ENCODE measurements at places on chromosomes 5 and 9. TPM values are rescaled to one million over a fixed set of nuclear protein-coding genes. Genes with fewer than 3 reads are reported as not detected.

GRCh38 chr5:76954383-76954763, 1.5 kb downstream of the CRHBP start:
- DNase-seq, result no peak
- H3K27me3 ChIP-seq, result 0 out of 2 replicates have a peak, but pooled peaks cover 3% of the 10 kb centered on the region
- no peak overlapping the region for H3K4me3 ChIP-seq
- H3K36me3 ChIP-seq, result no peaks in the 10 kb centered on the region
- H3K4me1 ChIP-seq, result no peaks in the 10 kb centered on the region

DNA sequence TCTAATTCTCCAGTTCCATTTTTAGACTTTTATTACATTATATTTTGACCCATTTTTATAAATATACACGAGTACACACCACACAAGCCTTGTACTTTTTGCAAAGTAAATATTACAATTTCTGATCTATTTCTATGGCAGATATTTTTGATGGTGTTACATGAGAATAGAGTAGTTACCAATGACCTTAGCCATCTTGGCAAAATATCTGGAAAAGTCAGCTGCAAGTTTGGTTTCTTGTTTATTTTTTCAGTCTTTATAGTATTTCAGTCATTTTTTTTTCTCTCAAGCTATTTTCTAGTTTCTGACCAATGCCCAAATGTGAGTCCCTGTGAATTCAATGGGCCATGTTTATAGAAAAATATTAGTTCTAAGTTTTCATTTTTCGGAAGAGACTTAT, 64.0 kb upstream of the TMC1 start:
- H3K4me3 ChIP-seq, result no peak overlapping the region
- H3K27me3 ChIP-seq, result no peaks in the 10 kb centered on the region
- no peaks in the 10 kb centered on the region for H3K36me3 ChIP-seq
- no peak for DNase-seq
- H3K4me1 ChIP-seq, result peaks cover 18% of the 10 kb centered on the region
- H3K27ac ChIP-seq, result no peak overlapping the region

GRCh38 chr9:122320413-122320881, 50.4 kb upstream of the PTGS1 start:
- H3K4me3 ChIP-seq, result no peak overlapping the region
- H3K36me3 ChIP-seq, result 0 out of 2 replicates have a peak, but pooled peaks cover 10% of the 10 kb centered on the region
- no peak overlapping the region for H3K27ac ChIP-seq
- no peaks in the 10 kb centered on the region for H3K27me3 ChIP-seq

GRCh38 chr9:78606001-78606379, 309.1 kb downstream of the PSAT1 start:
- H3K27ac ChIP-seq, result no peak overlapping the region
- H3K36me3 ChIP-seq, result no peaks in the 10 kb centered on the region
- H3K4me1 ChIP-seq, result no peaks in the 10 kb centered on the region
- H3K4me3 ChIP-seq, result no peak overlapping the region

- no peaks in the 10 kb centered on the region for H3K36me3 ChIP-seq
- no peak overlapping the region for H3K27ac ChIP-seq
- DNase-seq, result no peak
- H3K27me3 ChIP-seq, result no peaks in the 10 kb centered on the region
- no peaks in the 10 kb centered on the region for H3K4me1 ChIP-seq
- H3K4me3 ChIP-seq, result no peak overlapping the region
Measured at GRCh38 chr5:151497391-151498002, 50.1 kb downstream of the SLC36A1 start.

GRCh38 chr9:104725014-104725413, 22.5 kb upstream of the NIPSNAP3A start:
- no peaks in the 10 kb centered on the region for H3K4me1 ChIP-seq
- no peaks in the 10 kb centered on the region for H3K36me3 ChIP-seq
- DNase-seq, result no peak
- no peak overlapping the region for H3K27ac ChIP-seq
- H3K27me3 ChIP-seq, result no peaks in the 10 kb centered on the region

Gene PANK3
- total RNA-seq, result 44.6 TPM

DNA sequence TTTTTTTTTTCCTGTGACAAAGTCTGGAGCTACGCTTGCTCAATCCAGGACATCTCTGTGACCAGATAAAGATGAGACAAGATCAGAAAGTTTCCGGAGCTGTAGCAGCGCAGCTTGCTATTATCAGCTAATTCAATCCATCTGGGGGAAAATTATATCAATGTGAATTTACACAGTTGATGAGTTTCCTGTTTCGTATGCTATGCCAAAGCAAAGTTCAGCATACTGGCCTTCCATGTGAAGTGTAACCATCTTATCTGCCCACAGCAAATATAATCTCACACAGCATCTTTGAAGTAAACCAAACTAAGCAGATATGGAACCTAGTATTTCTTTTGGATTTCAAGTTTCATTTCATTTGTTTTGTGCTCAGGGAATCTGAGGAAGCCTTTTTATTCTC, 1767.7 kb downstream of the EFNA5 start:
- no peak for DNase-seq
- H3K4me3 ChIP-seq, result no peak overlapping the region
- H3K36me3 ChIP-seq, result no peaks in the 10 kb centered on the region
- no peak overlapping the region for H3K27ac ChIP-seq
- H3K4me1 ChIP-seq, result no peaks in the 10 kb centered on the region

DNA sequence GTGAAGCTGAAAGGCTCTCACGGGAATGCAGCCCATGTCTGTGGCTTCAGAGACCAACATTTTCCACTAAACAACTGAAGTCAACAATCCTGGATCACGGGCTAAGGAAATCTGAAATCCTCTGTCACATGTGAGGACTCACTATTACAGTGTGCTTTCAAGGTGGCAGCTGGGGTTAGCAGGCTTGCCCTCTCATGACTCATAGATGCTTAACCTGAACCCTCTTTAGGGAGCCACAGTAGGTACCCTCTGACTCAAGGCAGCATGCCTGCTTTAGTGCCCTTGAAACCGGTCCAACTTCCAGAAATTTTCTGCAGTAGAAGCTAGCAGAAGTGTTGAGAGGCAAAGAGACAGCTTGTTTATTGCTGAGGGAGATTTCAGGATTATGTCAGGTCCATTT, 232.5 kb downstream of the GABRB2 start:
- H3K27me3 ChIP-seq, result peaks cover 5% of the 10 kb centered on the region
- H3K36me3 ChIP-seq, result no peaks in the 10 kb centered on the region
- H3K27ac ChIP-seq, result no peak overlapping the region
- H3K4me3 ChIP-seq, result no peak overlapping the region

DNA sequence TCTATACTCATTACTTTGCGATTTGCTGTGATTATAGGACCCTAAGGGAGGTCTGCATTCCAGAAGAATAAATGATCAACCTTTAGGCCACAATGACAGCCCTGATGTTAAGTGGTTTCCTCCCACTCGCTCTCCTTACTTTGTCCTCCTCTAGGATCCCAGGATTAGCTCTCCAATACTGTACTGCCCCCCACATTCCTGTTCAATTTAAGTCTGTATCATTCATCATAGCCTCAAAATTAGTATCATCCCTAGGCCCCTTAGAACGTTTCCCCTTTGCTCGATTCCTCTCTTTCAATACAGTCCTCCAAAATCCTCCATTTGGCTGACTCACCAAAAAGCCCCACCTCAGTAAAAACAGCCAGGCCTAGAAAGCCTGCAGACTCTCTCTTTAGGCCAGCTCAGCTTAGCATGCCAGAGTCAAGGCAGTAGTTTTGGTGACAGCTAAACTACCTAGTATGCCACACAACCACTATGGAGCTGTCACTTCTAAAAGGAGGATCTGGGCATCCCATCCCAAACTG, 24.4 kb downstream of the RNF145 start:
- no peak for DNase-seq
- H3K27me3 ChIP-seq, result no peaks in the 10 kb centered on the region
- peaks cover 12% of the 10 kb centered on the region for H3K4me1 ChIP-seq
- no peak overlapping the region for H3K4me3 ChIP-seq

DNA sequence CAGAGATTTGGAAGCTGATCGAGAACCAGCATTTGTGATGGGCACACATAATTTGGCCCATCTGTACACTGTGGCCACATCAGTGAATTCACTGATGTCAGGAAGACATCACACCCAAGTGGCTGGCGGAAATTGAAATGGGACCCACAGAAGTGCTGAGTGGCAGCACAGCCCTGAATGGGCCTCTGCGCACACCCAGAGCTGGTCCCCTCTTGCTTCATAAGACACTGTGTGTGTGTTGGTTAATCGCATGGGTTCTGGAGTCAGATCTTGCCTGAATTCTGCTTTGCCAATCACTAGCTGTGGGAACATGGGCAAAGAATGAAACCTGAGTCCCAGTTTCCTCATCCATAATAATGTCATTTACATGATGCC, 72.2 kb downstream of the PCSK5 start:
- peaks cover 42% of the 10 kb centered on the region for H3K4me1 ChIP-seq
- H3K27me3 ChIP-seq, result no peaks in the 10 kb centered on the region
- H3K4me3 ChIP-seq, result no peak overlapping the region

- H3K4me3 ChIP-seq, result no peak overlapping the region
- H3K27ac ChIP-seq, result no peak overlapping the region
- no peaks in the 10 kb centered on the region for H3K4me1 ChIP-seq
- H3K36me3 ChIP-seq, result no peaks in the 10 kb centered on the region
- H3K27me3 ChIP-seq, result no peaks in the 10 kb centered on the region
Measured at GRCh38 chr5:138972230-138972629, 97.1 kb upstream of the LRRTM2 start.

- no peak overlapping the region for H3K4me3 ChIP-seq
- no peaks in the 10 kb centered on the region for H3K36me3 ChIP-seq
- no peaks in the 10 kb centered on the region for H3K27me3 ChIP-seq
Measured at GRCh38 chr5:14443671-14444093, 137.9 kb upstream of the OTULINL start.

DNA sequence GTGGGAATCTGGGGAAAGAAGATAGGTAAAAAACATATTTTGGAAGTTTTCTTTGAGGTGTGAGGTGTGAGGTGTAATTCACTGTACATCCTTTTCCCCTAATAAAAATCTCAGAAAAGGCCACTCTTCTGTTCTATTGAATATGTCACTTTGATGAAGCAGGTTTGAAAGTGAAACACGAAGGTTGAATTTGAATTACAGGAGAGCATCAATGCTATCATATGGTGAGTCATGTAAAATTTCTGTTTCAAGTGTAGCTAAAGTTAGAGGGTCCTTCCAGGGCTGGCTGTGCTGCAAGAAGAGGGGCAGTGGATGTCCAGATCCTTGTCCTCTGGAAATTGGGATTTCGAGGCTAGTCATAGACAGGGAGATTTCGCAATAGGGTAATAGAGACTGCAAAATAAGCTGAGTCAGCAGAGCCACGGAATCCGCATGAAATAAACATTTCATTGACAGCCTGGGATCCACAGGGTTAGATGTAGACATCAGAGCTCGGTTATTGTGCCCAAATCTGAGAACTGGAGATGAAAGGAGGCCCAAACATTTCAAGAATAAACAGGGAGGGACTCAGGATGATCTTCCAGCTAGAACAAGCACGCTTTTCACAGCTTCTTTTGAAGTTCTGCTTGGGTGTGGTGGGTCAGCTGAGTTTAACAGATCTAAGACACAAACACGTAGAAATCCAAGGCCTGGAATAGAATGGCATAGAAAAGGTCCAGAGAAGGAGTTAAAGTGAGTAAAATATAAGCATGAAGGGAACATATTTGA, 194.4 kb upstream of the CDKN2B start:
- DNase-seq, result no peak
- H3K4me3 ChIP-seq, result no peak overlapping the region
- H3K4me1 ChIP-seq, result peaks cover 12% of the 10 kb centered on the region
- H3K36me3 ChIP-seq, result no peaks in the 10 kb centered on the region
- no peaks in the 10 kb centered on the region for H3K27me3 ChIP-seq
- H3K27ac ChIP-seq, result no peak overlapping the region

Gene CAVIN4
- total RNA-seq, result 0.83 TPM

DNA sequence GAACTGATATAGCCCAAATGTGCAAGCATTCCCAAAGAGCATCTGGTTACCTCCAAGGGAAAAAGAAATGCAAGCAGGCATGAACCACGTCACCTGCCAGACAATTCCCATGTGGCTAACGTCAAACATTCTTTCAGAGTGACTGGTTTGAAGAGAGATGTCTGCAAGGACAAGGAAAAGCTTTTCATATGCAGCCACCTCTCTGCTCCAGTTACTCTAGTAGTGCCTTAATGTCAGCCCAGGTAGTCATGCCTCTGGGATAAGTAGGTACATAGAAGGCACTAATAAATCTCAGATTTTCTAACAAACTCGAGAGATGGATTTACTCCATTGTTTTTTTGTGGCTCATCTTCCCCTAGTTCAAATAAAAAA, 96.8 kb upstream of the IFNK start:
- H3K27ac ChIP-seq, result peak overlapping the region; percentile 47
- DNase-seq, result peak; percentile 55
- H3K4me1 ChIP-seq, result peaks cover 44% of the 10 kb centered on the region

- H3K4me3 ChIP-seq, result peak overlapping the region; percentile 40
- peak; percentile 93 for DNase-seq
- H3K4me1 ChIP-seq, result peaks cover 18% of the 10 kb centered on the region
- H3K27ac ChIP-seq, result peak overlapping the region; percentile 43
- H3K36me3 ChIP-seq, result no peaks in the 10 kb centered on the region
Measured at GRCh38 chr9:137411645-137412380, 11.1 kb downstream of the EXD3 start.

- DNase-seq, result no peak
- H3K4me3 ChIP-seq, result no peak overlapping the region
- H3K36me3 ChIP-seq, result peaks cover 14% of the 10 kb centered on the region
Measured at GRCh38 chr5:135393691-135394090, 5.3 kb downstream of the MACROH2A1 start.

GRCh38 chr5:142841511-142842265, 71.5 kb downstream of the ARHGAP26 start:
- H3K4me3 ChIP-seq, result no peak overlapping the region
- H3K4me1 ChIP-seq, result peaks cover 24% of the 10 kb centered on the region
- DNase-seq, result no peak
- H3K36me3 ChIP-seq, result no peaks in the 10 kb centered on the region
- no peaks in the 10 kb centered on the region for H3K27me3 ChIP-seq

GRCh38 chr9:113261917-113262671, 13.3 kb downstream of the CDC26 start:
- no peaks in the 10 kb centered on the region for H3K27me3 ChIP-seq
- no peak for DNase-seq

Gene PCDHB10
- total RNA-seq, result not detected

Gene MLANA
- not detected for total RNA-seq

DNA sequence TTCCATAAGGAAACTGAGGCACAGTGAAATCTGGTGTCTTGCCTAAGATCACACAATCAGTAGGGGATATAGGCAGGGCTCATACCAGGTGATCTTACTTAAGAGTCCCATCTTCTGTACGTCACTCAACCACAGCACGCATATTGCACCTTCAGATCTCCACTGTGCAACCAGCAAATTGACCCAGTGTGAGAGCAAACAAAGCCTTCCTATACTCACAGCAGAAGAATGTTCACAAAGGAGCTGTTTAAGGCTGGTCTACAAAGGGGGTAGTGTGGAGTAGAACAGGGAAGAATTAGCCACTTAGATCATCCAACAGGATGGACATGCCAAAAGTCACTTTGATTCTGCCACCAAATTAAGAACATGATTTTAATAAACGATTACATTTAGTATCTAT, 305.9 kb downstream of the SLIT3 start:
- peaks cover 64% of the 10 kb centered on the region for H3K27me3 ChIP-seq
- H3K27ac ChIP-seq, result no peak overlapping the region
- no peaks in the 10 kb centered on the region for H3K4me1 ChIP-seq
- no peak overlapping the region for H3K4me3 ChIP-seq
- DNase-seq, result no peak

- no peaks in the 10 kb centered on the region for H3K4me1 ChIP-seq
- no peak overlapping the region for H3K27ac ChIP-seq
- H3K4me3 ChIP-seq, result no peak overlapping the region
- peak; percentile 1 for DNase-seq
- no peaks in the 10 kb centered on the region for H3K27me3 ChIP-seq
Measured at GRCh38 chr9:14062586-14063221, 251.2 kb downstream of the NFIB start.

Gene FLT4
- not detected for total RNA-seq
